ENCODE measurements at places on chromosomes 3 and 15.
A peak's percentile ranks its signal among the peaks of the same experiment; 100 is the strongest.

DNA sequence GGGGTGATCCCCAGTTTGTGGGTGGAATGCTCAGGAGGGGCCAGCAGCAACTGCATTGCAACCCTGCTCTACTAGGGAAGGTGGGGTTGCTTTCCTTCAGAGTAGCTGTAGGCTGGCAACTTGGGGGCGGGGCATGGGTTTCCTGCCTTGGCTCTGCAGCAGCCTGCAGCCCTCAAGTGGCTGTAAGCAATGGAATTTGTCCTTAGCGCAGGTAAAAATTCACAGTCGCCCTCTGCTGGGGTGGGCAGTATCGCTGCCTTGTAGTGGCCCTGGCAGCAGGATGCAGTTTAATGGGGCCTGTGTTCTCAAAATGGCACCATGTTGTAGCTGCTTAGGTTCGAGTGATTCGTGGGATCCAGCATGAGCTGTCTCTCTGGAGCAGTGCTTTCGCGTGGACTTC, 29.8 kb downstream of the STT3B start:
- peak; percentile 37 for DNase-seq

DNA sequence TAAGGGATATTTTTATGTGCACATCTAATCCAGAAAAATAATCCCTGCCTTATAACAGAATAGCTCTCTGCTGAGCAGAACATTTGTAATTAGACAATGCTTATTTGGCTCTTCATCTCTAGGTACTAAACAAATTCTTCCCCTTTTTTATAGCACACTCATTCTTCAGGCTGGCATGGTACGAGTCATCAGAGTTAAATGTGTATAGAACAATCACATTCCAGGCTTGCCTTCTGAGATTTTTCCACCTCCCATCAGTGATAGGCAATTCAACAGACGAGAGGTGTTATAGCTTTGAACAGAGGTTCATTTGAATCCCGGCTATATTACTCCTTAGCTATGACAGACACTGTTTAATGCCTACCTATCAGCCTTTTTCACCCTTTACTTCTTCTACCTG, 21.4 kb upstream of the SPPL2A start:
- DNase-seq, result no peak

DNA sequence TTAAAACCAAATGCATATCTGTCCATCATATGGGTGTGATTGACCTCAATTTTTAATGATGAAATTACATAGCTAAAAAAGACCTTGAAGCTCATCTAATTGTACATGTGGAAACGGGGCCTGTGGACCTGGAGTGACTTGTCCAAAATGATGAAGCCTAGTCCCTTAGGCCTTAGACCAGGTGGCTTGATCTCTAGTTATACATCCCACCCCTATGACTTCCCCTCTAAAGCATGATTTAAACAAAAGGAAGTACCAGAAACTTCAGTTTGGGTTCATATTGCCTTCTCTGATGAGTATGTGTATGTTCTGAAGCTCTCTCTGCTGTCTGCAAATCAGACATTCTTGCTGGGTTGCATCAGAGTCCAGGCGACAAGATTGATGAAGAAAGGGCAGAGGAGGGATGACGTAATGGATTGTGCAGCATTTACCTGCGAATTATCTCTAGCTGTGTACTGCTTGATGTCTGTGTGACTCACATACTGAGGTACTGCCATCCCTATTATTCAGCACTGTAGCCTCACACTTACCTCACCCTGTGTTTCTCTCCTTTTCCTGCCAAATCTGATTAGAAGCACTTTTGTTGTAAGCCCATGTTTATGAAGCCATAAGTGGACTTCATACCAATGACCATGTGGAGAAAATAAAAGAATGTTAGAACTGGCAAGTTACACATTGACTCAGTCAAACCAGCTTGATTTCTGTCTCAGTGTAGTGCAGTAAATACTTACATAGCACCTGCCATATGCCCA, 111.5 kb downstream of the FILIP1L start:
- DNase-seq, result no peak

DNA sequence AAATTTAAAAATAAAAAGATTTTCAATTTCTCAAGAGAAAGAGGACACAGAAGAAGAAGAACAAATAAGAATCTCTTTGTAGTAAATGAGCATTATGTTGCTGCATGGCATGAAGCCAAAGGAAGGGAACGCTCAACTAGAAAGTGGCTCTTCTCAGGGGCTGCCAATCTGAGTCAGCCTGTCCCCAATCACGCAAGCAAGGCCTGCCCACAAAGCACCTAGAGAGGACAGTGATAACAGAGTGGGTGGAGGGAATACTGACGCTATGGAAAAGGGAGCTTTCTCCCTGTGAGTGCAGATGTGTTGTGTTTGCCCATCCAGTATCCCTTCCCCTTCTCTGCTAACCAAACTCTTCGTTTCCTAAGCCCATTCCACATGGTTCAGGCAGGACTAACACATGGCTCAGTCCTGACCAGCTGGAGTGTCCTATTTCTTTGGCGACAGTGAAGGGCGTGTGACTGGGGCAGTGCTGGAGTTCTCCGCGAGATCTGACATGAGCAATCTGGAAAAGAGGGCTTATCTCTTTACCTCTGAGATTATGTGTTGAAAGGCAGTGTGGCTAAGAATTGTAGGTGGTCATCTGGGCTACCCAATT, 14.2 kb downstream of the FBN1 start:
- DNase-seq, result no peak

- no peak for DNase-seq
Measured at GRCh38 chr3:138296639-138297038, 33.0 kb downstream of the NME9 start.

DNA sequence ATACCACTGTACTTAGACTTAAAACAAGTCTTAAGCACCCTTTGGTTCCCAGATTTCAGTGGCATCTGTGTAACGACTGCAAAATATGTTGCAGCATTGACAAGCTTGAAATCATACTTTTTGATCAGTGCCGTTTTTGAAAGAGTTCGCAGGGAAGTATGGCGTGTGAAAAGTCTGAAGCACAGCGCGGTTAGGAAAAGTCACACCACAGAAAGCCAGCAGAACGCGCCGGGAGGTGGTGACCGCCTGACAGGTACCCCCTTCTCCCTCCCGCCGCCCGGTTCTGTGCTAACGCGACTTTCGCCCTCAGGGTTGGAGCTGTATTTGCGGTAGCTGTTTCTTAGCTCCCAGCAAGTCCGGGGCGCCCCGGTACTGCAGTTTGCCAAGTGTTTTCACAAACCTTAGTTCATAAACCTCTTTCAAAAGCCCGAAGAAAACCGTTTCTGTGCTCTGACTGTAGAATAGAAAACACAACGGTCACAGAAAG, 481 bp upstream of the CRYBG3 start:
- DNase-seq, result peak; percentile 68

DNA sequence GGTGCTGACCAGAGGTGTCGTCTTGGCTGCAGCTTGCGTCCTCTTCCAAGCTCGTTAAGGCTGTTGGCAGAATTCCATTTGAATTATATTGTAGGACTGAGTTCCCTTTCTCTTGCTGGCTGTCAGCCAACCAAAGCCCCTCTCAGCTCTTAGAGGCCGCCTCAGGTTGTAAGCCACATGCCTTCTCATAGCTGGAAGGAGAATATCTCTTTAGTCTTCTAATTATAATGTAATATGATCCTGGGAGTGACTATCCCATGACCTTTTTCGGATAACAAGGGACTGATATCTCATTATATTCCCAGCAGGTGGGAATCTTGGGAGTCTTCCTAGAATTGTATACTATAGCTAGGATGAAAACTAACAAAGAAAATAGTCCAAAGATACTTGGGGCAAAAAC, 4.8 kb downstream of the SCG5 start:
- DNase-seq, result no peak

DNA sequence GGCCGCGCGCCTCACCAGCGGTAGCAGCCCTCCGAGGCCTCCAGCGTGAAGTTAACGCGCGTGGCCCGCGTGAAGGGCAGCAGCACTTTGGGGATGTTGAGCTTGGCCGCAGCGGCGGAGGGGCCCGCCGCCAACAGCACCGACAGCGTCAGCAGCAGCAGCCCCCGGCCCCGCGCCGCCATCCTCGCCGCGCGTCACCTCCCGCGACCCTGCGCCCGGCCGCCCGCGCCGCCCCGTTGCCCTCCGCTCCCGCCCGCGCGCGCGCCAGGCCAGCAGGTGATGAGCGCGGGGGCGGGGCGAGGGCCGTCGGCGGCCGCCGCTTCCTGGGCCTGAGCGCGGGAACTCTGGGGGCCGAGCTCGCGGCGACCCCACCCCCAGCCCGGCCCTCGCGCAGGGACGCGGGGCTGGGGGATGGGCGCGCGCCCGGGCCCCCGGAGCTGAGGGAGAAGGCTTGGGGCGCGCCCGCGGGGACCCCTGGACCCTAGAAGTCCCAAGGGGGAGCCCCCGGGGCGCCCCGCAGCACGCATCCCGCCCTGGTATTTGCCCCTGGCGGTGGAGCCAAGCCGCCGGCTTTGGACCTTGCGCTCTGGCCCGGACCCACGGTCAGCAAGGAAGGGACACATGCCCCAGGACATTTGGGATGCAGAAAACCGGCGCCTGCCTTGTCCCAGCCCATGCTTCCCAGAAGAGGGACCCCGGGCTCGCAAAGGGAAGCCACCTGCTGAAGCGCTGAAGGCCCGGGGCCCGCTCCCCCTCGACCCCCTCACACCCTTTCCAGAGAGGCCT, at the start of gene NUP210:
Gene NUP210, minus strand, starts transcription at position 278 of the 786 bp plus-strand sequence. Its CDS starts 96 bp downstream, at position 182.
- peak; percentile 72 for DNase-seq

- DNase-seq, result no peak
Measured at GRCh38 chr3:10725846-10726245, 90.2 kb upstream of the SLC6A11 start.

DNA sequence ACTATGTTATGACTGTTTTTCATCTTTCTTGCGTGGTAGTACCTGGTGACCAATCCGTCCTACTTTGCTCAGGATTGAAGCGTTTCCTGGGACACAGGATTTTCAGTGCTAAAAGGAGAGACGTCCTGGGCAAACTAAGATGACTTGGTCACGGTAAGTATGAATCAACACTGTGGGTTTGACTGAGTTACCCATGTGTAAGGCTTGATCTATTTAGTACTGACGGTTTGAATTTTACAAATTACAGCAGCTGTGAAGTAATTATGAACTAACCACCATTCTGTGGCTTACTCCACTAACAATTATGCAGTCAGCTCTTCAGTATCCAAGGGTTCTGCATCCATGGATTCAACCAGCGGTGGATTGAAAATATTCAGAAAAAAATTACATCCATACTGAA, 172.9 kb upstream of the FEZF2 start:
- DNase-seq, result no peak

DNA sequence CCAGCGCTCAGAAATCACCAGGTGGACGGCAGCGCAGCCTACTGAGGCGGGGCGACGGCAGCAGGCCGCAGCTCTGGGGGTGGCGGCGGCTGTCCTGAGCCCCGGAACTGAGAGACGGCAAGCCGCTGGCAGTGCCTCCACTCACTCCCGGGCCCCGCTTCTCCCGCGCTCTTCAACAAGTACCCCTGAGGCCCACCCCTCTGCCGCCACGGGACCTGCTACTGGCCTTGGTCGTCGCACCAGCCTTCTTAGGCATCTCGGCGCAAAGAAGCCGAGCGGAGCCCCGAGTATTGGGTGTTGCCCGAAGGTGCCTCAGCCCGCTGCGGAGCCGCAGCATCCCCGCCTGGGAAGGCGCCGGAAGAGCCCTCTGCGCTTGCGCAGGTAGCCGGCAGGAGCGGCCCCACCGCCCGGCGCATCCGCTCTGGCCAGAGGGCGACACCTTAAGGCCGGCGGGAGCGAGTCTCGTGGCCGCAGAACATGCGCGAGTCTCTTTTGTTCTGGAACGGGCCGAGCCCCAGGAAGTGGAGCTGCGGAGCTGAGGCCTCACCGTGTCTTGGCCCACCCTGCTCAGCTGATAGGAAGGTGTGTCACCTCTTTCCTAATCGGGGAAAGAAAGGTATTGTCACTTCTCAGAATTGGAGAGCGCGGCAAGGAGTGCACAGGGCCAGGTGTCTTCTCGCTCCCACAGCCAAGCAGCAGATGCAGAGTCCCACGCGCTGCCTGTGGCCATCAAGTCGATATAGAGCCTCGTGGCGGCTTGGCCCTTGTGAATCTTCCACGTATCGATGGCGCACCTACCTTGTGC, at the start of gene C15orf40:
Gene C15orf40, minus strand, starts transcription at position 369 of the 805 bp plus-strand sequence. Its CDS starts 32 bp downstream, at position 337.
- DNase-seq, result peak; percentile 86

- DNase-seq, result no peak
Measured at GRCh38 chr3:29011966-29012365, 268.9 kb upstream of the RBMS3 start.

GRCh38 chr3:97882975-97883598, 61.3 kb downstream of the CRYBG3 start:
- DNase-seq, result no peak

GRCh38 chr15:84980196-84981053, 1.2 kb upstream of the PDE8A start:
- peak; percentile 89 for DNase-seq

DNA sequence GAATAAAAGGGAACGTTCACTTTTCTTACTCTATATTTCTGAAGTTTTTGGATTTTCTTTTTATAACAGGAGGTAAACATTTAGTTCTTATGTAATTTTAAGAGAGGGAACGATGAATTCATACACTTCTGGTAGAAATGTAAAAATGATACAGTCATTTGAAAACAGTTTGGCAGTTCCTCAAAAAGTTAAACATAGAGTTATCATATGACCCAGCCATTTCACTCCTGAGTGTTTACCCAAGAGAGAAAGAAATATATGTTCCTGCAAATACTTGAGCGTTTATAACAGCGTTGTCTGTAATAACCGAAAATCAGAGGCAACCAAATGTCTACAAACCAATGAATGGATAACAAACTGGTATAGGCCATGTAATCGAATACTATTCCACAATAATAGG, 20.8 kb upstream of the CCR9 start:
- DNase-seq, result no peak

DNA sequence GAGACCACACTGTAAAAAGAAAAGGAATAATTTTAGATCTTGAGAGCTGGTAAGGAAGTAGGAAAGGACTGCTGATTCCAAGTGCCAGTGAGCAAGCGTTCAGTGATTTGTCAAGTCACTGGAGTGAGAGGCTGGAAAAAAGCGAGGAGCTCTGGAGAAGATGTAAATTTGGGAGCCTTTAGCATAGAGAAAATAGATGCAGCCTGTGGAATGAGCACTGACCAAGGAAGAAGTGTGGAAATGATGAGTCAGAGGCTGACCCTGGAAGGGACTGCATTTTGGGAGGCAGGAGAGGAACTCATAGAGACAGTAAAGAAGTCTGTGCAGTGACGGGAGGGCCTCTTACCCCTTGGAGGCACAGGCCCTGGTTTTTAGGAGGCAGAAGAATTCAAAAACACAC, 17.1 kb upstream of the ABTB1 start:
- DNase-seq, result no peak

GRCh38 chr3:10982782-10983181, 9.8 kb upstream of the SLC6A1 start:
- DNase-seq, result no peak

DNA sequence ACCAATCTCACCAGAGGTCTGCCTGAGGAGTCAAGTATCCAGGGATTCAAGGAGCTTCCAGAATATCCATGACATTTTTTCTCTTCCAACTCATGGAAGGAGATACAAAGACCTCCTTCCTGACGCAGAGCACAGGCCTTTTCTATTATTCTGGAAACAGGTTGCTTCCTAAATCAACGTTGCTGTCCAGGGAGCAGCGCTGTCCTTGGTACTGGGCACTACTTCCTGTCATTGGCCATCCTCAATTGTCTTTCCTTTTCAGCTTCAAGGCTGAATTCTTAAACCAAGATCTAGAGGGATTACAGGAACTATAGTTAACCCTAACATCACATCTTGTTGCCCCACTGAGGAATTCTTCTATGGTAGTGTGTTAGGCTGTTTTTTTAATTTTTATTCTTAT, 50.4 kb upstream of the TBC1D21 start:
- DNase-seq, result no peak
